ENCODE measurements at places on chromosomes 1 and 21. TPM values are rescaled to one million over a fixed set of nuclear protein-coding genes. Genes with fewer than 3 reads are reported as not detected.

The RPL22 gene
- 123 TPM for polyA plus RNA-seq

DNA sequence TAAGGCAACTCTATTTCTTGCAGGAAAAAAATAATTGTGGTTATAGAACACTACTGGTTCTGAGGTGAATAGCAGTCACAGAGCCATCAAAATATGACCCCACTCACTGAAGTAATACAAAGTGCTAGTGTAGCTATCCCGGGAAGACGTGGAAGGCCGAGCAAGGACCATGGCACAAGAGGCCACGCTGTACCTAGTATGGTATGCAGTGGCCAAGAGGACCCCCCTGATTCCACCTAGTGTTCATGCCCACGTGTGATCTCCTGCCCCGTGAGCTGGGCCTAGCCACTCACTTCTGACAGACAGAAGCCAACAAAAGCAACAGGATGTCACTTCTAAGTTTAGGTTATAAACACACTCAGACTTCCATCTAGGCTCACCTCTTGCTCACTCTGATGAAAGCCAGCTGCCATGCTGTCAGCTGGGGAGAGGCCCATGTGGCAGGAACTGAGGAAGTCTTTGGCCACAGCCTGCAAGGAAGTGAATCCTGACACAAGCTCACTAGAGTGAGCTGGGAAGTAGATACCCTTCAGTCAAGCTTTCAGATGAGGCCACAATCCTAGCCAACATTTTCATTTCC lies 21.7 kb upstream of the LSS start:
- no peak for DNase-seq

The CYP4X1 gene
- polyA plus RNA-seq = not detected

DNA sequence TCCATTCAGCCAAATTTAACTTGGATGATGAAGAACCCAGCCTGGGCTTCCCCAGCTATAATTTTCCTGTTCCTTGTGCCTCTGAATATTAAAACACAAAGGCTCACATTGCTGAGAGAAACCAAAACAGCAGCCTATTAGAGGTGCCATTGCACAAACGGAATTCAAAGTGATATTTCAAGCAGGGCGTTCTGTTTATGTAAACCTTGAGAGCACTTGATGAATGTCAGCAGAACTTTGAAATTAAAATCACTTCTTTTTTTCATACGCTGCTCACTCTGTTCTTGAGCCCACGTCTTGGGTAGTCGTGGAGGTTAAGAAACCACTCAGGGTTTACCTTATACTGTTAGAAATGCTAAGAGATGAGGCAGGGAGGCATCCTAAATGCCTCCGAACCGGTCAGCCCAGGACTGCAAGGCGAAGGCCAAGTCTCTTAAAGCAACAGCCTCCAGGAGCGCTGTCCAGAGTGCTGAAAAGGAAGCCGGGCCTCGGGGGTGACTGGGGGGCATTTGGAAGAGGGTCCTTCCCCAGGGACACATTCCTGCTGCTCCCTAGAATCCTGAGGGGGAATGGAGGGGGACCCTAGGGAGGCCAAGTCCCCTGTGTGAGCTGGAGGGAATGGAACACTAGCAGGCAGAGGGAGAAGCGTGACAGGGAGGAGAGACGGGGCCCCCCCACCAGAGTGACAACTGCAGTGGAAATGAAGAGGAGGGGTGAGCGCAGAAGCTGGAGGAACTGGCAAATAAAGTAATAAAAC lies 154.8 kb upstream of the VAMP3 start:
- DNase-seq = no peak

DNA sequence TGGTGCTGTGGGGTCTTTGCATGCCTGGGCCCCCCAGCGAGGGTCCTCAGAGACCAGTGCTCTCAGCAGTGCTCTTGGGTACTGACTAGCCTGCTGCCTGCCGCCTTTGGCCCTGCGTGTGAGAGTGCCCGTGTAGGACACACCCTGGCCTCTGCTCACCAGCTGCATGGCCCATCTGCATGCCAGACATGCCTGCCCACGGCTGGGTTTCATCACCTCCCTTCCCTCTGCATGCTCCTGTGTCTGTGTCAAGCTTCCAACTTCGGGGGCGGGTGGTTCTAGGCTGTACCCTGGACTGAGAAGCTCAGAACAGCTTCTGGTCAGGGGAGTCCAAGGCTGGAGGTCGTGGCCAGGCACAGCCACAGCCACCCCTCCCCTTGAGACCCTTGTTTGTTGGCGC lies 56.9 kb downstream of the PTPRF start:
- DNase-seq = no peak

The RNF186 gene
- polyA plus RNA-seq = not detected

- no peak for DNase-seq
Observed at GRCh38 chr21:45530423-45531113, 11.7 kb downstream of the SLC19A1 start.

DNA sequence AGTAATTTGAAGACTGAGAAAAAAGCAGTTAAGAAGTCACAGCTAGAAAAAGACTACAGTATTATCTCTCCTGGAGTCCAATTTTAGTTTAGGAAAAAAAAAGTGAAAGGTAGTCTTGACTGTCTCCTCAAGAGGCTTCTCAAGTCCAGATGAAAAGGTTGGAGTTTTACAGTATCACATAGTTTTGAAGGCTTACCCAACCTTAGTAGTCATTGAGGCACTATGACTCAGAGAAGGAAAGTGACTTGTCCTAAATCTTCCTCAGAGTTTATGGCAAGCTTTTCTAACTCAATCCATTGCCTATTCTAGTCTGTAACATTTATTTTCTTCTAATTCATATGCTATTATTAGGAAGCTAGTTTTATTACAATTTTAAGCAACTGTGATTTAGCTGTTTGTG lies 174.9 kb downstream of the DPYD start:
- no peak for DNase-seq

DNA sequence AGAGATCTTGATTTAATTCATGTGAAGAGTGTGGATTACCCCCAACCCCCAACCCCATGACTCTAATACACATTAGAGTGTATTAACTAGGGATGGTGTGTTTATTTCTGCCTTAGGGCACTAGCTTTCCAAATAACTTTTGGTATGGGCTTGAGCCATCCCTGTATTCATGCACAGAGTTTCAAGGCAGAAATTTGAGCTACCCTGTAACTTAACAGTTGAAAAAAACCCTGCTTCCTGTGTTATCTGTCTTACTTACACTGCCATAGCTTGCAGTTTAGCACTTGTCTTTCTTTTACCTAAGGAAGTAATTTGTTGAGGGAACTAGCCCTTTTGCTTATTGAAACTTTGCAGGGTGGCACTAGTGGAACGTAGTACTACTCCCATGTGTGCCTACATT lies 6.3 kb downstream of the SRSF11 start:
- no peak for DNase-seq

The RHD gene
- polyA plus RNA-seq = not detected

DNA sequence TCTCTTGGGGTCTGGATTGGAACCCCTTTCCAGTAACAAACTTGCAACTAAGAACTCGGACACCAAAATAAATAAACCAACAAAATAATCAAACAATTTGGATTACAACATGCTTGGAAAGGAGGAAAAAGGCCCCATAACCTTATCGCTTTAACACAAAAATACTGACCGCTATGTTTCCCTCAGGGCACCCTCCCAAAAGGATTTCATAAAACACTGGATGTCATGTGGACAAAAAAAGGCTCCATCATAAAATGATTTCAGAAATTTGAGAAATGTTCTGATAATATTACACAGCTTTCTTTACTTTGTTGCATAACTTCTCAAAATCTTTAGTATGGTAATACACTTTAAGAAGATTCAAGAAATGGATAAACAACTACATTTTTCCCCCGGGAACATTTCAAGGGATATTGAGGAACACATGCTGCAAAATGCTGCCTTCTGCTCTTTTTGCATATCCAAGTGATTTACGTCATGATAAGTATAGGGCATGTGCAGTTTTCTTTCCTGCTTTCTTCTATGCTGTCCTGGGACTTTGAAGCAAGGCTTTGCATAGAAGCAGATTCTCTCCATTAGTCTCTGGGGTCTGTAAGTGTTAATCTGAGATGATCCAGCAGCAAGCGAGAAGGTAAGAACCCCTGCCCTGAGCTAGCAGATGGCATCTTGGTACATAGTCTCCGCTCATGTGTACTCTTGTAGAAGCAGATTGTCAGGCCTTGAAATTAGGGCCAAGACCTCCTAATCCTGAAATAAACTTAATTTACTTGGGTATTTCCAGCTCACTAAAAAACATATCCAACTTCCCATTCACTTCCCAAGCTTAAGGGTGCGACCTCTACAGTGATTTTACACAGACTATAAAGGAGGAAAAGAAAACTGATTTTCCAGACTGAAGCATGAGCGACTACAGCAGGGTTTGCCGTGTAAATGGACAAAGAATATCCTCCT lies 85.5 kb upstream of the KIAA0040 start:
- no peak for DNase-seq

DNA sequence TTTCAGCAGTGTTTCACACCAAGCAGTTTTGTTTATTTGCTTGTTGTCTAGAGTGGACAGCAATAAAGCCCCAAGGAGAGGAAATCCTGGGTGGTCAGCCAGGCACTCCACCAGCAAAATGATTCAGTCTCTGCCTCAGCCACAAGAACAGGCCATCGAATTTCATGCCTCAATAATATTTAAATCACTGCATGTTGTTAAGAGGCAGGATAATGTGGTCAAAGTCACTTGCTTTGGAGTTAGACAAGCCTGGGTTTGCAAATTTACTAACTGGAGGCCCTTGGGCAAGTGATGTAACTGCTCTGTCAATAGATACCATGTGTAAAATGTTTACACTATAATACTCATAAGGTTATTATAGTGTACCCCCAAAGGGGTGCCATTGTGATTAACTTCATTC lies 349.6 kb downstream of the LMO4 start:
- no peak for DNase-seq

- no peak for DNase-seq
Observed at GRCh38 chr1:81414488-81415015, 386.2 kb upstream of the ADGRL2 start.

DNA sequence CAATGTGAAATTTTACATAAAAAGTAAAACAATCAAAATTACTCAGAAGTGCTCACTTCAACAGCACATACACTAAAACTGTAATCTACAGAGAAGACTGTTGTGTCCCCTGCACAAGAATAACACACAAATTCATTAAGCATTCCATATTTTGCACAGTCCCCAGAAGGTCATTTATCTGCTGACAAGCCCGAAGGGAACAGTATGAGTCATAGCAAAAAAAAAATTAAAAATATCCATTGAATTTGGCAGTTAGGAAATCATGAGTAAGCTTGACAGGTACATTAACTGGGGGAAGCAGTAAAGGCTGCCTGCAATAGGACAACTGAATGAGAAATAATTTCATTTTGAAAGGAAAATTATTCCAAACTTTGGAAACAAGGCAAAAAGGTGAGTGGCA lies 3.3 kb upstream of the CACYBP start:
- no peak for DNase-seq

- no peak for DNase-seq
Observed at GRCh38 chr1:5250336-5250735, 595.9 kb downstream of the AJAP1 start.
